ENCODE measurements at places on chromosomes 13 and 19.

GRCh38 chr13:82010780-82011179 is 1669.9 kb upstream of the SPRY2 start:
- no peak for DNase-seq

DNA sequence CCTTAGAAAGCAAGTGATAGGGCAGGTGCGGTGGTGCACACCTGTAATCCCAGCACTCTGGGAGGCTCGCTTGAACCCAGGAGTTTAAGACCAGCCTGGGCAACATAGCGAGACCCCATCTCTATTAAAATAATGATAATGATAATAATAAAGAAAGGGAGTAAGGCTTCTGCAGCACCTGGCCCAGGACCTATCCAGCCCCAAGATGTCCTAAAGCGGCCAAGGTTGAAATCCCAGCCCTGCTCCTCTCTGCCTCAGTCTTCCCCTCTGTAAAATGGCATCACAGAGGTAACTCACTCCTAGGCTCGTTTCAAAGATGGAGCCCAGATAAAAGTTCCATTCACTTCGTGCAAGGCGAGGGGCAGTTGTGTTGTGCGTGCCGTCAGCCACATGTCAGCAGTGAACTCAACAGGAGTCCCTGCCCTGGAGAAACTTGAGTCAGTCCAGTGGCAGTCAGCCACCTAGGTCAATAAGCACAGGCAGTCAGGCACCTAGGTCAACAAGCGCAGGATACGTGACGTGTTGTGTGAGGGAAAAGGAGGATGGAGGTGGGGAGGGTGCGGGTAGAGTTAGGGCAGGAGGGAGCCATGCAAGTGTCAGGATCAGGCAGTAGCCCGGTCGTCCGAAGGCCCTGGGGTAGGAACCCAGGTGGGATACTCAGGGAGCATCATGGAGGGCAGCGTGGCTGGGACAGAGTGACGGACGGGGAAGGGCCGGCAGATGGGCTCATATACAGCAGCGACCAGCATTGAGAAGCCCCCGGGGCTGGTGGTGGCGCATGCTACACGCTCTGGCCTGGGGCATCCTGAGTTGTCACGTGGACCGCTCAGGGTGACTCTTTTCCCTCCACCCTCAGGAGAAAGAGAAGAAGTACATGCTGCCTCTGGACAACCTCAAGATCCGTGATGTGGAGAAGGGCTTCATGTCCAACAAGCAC is 16.6 kb downstream of the TMED1 start:
- no peak for DNase-seq

- DNase-seq, result no peak
These were observed 219.7 kb upstream of the SPRY2 start for GRCh38 chr13:80560609-80561008.

GRCh38 chr13:31996601-31997000 is 35.0 kb upstream of the FRY start:
- DNase-seq, result no peak

DNA sequence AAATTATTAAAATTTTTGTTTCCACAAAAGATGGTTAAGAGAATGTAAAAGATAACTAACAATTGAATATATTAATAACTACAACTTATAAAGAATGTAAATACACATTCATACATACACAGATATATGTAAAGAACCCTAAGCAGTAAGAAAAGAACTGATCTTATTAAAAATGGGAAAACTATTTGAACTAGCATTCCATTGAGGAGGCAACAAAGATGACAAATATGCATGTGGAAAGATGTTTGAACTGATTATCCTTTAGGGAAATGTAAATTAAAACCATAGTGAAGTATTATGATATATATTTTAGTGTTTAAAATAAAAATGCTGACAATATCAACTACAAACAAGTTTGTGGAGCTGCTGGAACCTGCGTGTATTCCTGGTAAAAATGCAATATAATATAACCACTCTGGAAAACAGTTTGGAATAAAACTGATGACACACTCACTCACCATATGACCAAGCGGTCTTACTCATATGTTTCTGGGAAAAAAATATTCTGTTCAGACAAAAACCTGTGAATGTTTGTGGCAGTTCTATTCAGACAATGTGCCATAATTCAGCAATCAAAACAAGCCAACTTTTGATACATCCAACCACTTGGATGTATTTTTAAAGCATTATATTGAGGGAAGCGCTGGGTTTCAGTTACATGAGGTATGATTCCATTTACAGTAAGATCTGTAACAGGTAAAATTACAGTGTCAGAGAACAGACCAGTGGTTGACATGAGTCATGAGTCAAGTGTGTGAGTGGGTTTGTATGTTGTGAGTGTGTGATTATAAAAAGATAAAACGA is 694.4 kb upstream of the SLITRK5 start:
- no peak for DNase-seq
